HepG2 (cell line): ENCODE measurements at places on chromosomes 7 and 10. TPM values are rescaled to one million over a fixed set of nuclear protein-coding genes. Genes with fewer than 3 reads are reported as not detected.

The ERVW-1 gene
- total RNA-seq = not detected in 2 replicates

The HMX3 gene
- total RNA-seq = not detected in 2 replicates

The MBL2 gene
- 9.2 and 9.6 TPM in 2 replicates for total RNA-seq

The COL13A1 gene
- not detected in 2 replicates for total RNA-seq

The JMJD1C gene
- total RNA-seq = 42.7 and 51.4 TPM in 2 replicates

- H3K27me3 ChIP-seq = no peaks in the 10 kb centered on the region
- H3K27ac ChIP-seq = no peak overlapping the region
- no peaks in the 10 kb centered on the region for H3K4me1 ChIP-seq
- H3K36me3 ChIP-seq = peaks cover 34% of the 10 kb centered on the region
These were observed 107.4 kb downstream of the CLEC2L start for GRCh38 chr7:139630643-139631519.

DNA sequence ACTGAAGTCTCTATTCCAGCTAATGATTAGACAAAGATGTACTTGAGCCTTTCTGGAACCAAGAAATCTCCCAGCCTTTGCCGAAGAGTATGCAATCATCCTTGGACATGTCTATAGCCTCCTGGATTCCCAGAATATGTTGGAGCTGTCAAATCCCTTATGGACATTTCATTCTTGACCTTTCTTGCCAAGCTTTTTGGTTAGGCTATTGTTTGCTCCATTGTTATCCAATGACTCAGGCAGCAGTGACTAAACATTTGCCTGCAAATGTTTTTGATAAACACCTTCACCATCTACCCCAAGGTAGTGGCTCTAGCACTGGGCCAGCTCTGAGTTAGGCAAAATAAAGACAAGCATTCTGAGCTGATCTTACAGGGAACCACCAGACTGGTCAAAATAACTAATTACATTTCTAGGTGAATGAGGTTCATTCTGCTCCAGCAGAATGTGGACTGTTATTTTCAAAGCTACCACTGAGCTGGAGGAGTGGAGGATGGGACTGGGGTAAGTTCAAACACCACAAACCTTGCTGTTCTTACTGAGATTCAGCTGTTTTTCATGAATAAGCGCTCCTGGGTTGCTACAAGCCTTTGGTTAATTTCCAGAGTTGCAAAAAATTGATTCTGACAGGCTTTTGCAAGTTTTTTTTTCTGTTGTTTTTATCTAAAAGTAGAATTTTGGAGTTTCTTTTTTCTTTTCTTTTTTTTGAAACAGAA, 81.0 kb downstream of the TMEM270 start:
- peaks cover 5% of the 10 kb centered on the region; the same call in 1 of the 2 replicates for H3K4me1 ChIP-seq
- no peaks in the 10 kb centered on the region for H3K27me3 ChIP-seq
- H3K36me3 ChIP-seq = no peaks in the 10 kb centered on the region
- H3K4me3 ChIP-seq = no peak overlapping the region
- H3K27ac ChIP-seq = no peak overlapping the region
- peak; percentile 5 for DNase-seq

- H3K27me3 ChIP-seq = peaks cover 6% of the 10 kb centered on the region; the same call in 2 of the 3 replicates
- no peak overlapping the region for H3K4me3 ChIP-seq
- peaks cover 7% of the 10 kb centered on the region; the same call in 1 of the 2 replicates for H3K4me1 ChIP-seq
- no peaks in the 10 kb centered on the region for H3K36me3 ChIP-seq
These were observed 43.0 kb upstream of the WIPF3 start for GRCh38 chr7:29763266-29763665.

DNA sequence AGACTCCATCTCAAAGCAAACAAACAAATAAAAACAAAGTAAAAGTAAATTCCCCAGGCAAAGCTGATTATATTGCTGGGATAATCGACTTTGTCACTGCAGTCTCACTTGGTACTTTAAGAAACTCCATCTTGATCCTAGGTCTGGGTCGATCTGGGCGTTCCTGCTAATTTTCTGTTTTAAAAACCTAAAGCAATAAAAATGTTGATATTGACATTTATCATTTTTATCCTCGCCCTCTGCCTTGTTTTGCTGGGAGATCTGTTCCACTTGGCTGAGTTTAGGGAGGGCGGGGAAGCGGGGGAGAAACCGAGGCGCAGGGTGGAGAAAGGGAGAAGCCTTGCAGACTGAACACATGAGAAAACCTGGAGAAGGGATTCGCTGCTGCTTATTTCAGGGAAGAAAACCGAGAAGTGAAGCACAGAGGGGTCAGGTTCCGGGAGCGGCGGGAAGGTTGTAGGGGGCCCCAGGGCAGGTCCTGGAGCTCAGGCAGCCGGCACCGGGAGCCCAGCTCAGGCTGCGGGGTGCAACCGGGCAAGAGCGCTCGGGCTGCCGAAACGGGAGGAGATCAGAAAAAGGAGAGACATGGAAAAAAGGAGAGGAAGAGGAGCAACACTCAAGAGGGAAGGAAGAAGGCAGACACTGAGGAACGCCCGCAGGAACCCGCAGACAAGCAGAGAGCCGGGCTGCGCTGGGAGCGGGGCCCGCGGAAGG, 27.3 kb upstream of the KMT2C start:
- peaks cover 37% of the 10 kb centered on the region for H3K4me1 ChIP-seq
- peak overlapping the region; percentile 76 for H3K27ac ChIP-seq
- H3K36me3 ChIP-seq = no peaks in the 10 kb centered on the region
- peak overlapping the region; percentile 86 for H3K4me3 ChIP-seq

DNA sequence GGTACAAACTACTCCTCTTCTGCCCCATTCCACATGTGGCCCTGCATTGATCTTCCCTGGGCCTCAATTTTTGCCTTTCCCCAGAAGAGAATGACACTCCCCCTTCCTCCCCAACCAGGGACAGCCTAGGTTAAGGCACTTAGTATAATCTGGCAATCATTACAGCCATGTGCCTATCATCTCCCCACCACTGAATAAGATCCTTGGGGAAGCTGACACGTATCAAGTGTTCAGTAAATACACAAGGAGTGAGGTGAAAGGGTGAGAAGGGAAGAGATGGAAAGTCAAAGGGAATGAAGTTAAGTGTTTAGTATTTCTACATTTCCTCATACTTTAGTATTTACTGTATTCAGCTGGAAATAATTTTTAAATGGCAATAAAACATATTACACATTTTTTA, 31.9 kb downstream of the FBXW4 start:
- H3K4me3 ChIP-seq = no peak overlapping the region
- H3K27me3 ChIP-seq = peaks cover 1% of the 10 kb centered on the region; the same call in 1 of the 2 replicates
- no peak overlapping the region for H3K27ac ChIP-seq
- H3K4me1 ChIP-seq = no peaks in the 10 kb centered on the region

GRCh38 chr7:110774071-110774470, 316.9 kb upstream of the LRRN3 start:
- no peaks in the 10 kb centered on the region for H3K4me1 ChIP-seq
- H3K27me3 ChIP-seq = no peaks in the 10 kb centered on the region
- no peak overlapping the region for H3K4me3 ChIP-seq
- no peak overlapping the region for H3K27ac ChIP-seq

GRCh38 chr10:43166880-43167497, 28.7 kb downstream of the CSGALNACT2 start:
- no peak overlapping the region for H3K27ac ChIP-seq
- H3K4me1 ChIP-seq = no peaks in the 10 kb centered on the region
- H3K4me3 ChIP-seq = no peak overlapping the region
- DNase-seq = no peak
- no peaks in the 10 kb centered on the region for H3K27me3 ChIP-seq

DNA sequence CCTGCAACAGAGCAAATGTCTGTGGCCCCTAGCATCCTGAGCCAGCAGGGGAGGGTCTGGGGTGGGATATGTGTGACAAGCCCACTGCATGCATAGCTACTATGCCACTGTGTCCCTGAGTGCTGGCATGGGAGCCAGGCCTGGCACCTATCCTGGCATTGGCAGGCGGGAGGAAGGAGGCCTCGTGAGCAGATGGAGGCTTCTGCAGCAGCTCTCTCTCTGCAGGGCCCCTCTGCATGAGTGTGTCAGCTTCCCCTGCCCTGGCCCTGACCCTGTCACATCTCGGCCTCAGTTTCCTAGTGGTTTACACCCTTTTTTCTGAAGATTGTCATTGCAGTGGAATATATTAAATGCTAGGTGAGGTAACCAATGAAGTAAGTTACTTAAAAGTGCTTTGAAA, 13.1 kb upstream of the IMPDH1 start:
- H3K27me3 ChIP-seq = no peaks in the 10 kb centered on the region; the same call in none of the 2 replicates
- no peak overlapping the region for H3K4me3 ChIP-seq
- DNase-seq = no peak
- no peaks in the 10 kb centered on the region for H3K36me3 ChIP-seq

DNA sequence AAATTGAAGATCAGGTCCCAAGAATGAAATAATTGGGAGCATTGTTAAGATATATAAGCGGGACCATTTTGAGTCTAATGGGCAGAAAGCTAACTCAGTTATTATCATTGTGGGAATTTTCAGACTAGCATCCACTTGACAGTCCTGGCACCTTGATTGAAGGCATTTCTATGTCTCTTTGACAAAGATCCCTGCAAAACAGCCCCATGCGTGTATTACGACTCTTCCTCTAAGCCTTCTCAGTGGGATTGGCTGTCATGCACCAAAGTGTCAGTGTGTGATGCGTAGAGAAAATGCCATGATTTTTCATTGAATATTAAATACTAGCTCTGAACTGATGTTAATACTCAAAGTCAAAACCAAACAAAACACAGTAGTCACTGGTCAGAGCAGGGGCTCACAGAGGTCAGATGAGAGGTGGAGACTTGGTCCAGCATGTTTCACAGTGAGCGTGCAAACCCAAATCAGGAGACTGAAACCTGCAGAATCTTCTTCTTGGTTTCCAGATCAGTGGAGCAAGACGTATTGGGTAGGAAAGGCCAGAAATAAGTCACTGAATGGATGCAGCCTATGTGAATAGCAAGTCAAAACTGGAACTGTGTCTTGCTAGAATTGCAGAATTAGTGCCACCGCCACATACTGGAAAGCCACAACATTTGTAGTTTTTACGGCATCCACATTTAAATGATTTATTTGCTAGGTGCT, 303.6 kb upstream of the AKR1E2 start:
- no peaks in the 10 kb centered on the region for H3K4me1 ChIP-seq
- no peak for DNase-seq
- no peaks in the 10 kb centered on the region for H3K36me3 ChIP-seq
- no peaks in the 10 kb centered on the region for H3K27me3 ChIP-seq
- H3K4me3 ChIP-seq = no peak overlapping the region

DNA sequence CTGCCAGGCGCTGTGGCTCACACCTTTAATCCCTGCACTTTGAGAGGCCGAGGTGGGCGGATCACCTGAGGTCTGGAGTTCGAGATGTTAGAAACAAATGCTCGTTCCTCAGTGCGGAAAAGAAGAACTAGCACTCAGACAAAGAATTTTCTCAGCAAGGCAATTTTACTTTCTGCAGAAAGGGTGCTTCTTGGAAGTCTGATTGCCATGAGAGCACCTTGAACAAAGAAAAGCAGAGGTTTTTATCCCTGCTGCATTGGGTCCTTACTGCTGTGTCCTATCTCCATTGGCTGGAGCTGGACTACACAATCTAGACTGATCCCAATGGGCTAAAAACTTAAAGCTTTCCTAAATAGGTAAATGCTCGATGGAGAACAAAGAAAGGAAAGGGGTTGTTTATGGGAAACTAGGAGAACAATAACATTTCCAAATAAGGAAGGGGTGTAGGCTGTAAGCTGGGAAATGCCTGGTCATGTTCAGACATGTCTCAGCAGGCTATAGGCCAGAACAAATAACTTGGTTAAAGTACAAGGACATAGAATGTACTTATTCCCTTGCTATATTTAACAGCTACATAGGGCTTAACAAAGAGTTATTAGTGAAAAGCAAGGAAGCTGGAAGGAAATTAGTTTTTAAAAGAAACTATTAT, 26.1 kb upstream of the ACTR3B start:
- DNase-seq = no peak
- H3K27me3 ChIP-seq = no peaks in the 10 kb centered on the region; the same call in 2 of the 3 replicates
- no peaks in the 10 kb centered on the region for H3K36me3 ChIP-seq
- peaks cover 6% of the 10 kb centered on the region; the same call in 1 of the 2 replicates for H3K4me1 ChIP-seq

DNA sequence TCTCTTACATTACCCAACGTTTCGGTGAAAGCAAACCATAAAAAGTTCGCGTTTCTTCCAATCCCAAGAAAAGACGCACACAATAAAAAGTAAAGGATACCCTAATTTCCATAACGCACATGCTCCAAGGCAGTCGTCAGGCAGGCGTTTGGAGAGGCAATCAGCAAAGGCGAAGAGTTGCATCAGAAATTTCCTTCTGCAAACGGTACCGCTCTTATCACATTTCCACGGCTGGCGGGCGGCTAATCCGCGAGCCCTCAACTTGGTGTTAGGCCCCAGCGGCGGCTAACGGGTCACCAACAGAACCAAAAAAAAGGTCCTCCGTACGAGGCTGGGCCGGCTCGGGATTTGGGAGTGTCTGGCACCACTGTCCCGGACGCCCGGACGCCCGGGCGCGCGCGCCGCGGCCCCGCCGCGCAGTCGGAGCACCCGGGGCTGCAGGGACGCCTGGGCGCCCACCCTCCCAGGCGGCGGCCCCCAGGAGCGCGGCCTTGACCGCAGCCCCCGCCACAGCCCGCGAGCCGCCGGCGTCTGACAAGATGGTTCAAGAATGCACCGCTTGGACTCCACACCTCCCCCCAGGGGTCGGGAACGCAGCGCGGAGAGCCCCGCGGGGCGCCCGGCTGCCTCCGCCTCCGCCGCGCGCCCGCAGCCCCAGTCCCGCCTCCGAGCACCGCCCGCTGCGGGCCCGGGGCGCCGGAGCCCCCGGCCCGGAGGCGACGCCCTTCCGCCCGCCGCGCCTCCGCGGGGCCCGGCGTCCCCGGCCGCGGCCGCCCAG, 9.8 kb upstream of the GRB10 start:
- H3K4me3 ChIP-seq = peak overlapping the region; percentile 76
- H3K36me3 ChIP-seq = no peaks in the 10 kb centered on the region
- no peak for DNase-seq
- peaks cover 18% of the 10 kb centered on the region for H3K4me1 ChIP-seq
- peaks cover 30% of the 10 kb centered on the region; the same call in 2 of the 3 replicates for H3K27me3 ChIP-seq

DNA sequence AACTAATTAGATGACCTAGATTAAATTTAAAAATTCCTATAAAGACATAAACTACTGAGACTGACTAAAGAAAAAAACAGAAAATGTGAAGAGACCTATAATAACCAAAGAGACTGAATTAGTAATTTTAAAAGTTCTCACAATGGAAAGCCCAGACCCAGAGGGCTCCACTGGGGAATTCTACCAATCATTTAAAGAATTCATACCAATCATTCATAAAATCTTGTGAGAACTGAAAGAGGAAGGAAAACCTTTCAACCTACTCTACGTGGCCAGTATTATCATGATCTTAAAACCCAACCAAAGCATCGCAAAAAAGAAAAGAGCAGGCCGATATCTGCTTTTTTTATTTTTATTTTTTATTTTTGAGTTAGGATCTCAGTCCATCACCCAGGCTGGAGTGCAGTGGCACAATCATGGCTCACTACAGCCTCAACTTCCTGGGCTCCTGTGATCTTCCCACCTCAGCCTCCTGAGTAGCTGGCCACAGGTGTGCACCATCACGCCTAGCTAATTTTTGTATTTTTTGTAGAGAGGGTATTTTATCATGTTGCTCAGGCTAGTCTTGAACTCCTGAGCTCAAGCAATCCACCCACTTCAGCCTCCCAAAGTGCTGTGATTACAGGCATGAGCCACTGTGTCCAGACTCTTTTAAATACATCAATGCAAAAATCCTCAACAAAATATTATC, 48.6 kb downstream of the DGKI start:
- H3K27me3 ChIP-seq = no peaks in the 10 kb centered on the region
- no peak overlapping the region for H3K4me3 ChIP-seq
- DNase-seq = no peak
- H3K4me1 ChIP-seq = no peaks in the 10 kb centered on the region
- H3K27ac ChIP-seq = no peak overlapping the region
